RWPE2 (cell line): ENCODE measurements at places on chromosomes 2 and 18.

DNA sequence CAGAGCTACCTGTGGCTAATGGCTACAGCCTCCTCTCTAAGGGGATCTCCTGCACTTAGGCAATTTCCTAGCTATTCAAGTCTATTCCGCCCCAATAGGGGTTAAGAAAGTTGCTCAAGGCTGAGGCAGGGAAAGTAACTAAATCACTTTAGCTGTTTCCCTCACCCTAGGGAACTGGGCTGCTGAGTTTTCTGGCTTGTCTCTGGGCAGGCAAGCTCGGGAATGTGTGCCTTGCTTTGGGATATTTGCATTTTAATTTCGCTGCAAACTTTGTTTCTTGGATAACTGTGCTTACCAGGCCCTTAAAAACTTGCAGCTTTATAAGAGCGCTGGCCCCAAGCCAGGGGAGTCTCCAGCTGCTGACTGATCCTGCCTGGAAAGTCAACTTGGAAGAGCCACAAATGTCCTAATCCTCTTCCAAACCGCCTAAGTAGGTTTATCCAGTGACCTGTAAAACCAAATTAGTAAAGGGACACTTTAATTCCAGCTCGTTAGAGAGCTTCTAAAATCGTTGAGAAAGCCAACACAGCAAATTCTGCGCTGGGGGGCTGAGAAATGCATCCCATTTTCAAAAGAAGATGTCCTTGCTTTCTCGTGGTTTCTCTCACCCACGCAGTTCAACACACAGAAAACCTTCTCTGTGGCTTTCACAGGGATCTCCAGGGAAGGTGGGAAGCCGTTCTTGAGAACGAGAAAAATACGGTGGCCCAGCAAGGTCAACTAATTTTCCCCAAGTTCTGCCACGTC lies 59.5 kb upstream of the SP3 start:
- no peak for DNase-seq

- DNase-seq: no peak
Observed at GRCh38 chr2:147789720-147790119, 55.1 kb upstream of the ACVR2A start.

GRCh38 chr2:100909534-100910081 lies 89.7 kb downstream of the NPAS2 start:
- DNase-seq: no peak

- no peak for DNase-seq
Observed at GRCh38 chr2:191311627-191312026, 66.4 kb downstream of the MYO1B start.

GRCh38 chr2:191228861-191229260 lies 16.3 kb upstream of the MYO1B start:
- DNase-seq: no peak

- DNase-seq: no peak
Observed at GRCh38 chr2:224259831-224260230, 142.1 kb downstream of the FAM124B start.

DNA sequence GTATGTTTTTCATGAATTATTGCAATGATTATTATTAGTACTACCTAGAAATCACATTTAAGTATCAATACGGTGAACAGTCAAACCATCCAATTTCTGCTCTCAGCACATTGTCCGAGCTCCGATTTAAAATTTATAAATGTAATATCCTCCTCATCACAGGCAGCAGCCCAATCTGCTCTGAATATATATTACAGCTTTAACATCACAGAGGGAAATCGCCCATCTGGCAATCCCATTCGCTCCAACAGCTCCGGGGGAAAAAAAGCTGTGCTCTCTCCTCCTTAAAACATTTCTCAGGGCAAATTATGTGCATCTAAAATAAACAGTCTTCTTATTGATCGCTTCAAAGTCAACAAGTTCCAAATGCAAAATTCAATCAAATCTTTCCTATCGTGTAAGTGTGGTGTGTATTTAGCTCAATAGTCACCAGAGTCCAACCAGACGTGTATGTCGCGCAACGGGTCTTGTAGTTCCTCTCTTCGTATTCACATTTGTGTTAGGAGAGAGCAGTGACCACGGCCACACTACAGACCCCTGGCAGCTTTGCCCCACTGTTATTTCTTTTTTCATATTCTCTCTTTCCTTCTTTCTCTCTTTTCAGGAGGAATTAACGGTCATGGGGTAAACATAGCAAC lies 2.4 kb downstream of the FIGN start:
- no peak for DNase-seq

DNA sequence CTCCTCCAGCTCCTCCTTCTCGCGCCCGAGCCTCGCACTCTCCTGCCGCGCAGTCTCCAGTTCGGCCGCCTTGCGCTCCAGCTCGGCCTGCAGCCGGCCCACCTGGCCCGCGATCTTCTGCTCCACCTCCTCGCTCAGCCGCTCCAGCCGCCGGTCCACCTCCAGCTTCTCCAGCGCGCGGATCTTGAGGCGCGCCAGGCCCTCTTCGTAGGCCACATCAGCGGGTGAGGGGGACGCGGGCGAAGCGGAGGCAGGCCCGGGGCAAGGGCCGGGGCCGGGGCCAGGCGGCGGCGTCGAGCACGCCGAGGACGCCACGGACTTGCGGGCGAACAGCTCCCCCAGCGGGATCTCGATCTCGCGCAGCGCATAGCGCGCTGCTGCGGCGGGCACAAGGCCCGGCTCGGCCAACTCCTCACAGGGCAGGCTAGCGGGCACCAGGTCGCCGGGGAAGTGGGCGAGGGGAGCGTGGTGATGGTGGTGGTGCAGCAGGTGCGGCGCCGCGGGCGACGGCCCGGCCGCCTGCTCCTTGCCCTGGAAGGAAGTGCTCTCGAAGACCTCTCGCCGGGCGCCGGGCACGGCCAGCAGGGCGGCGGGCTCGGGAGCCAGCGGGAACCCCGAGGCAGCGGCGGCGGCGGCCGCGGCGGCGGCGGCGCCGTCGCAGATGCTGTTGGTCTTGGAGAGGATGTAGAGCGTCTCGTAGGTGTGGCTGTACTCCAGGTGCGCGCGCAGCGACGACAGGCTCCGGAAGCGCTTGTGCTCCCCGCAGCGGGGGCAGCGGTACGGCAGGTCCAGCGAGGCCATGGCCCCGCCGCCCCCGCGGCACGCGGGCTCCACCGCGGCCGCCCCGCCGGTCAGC lies 15.2 kb downstream of the FBXO41 start:
- DNase-seq: peak; percentile 80

DNA sequence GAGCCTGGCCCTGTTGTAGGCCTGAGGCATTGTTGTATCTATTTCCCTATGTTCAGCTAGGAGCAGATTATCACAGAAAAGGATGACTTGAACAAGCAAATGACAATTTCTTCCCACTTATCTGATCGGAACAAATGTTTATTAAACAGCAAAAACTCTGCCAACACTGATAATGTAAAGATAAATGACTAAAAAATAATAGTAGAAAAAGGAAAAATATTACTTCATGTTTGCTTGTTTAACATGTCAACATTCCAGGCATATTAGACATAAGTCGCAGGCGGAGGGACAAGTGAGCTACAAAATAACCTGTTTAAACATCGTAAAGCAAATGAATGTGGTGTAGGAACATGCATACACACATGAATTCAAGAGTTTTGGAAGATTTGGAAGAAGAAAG lies 257.9 kb downstream of the TMX3 start:
- DNase-seq: no peak

GRCh38 chr18:60466677-60467076 lies 94.1 kb upstream of the MC4R start:
- DNase-seq: no peak

DNA sequence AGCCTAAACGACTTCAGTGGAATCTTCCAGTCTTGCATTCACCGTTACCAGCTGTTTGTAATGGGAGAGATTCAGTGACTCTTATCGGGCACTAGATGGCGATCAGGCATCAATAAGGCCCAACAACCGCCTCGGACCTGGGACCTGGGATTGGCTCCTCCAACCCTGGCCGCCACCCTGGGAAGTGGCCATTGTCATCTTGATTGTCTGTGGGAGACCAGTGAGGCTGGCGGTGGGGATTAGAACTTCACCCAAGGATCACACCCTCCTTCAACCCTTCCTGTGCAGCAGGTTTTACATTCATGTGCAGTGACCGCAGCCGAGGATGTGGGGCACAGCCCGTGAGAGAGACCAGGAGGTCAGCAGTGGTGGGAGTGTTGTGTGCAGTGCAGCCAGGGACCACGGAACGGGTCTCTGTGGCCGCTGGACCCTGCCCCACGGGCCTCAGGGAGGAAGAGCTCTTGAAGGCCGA lies 85.3 kb downstream of the SPP2 start:
- peak; percentile 75 for DNase-seq

DNA sequence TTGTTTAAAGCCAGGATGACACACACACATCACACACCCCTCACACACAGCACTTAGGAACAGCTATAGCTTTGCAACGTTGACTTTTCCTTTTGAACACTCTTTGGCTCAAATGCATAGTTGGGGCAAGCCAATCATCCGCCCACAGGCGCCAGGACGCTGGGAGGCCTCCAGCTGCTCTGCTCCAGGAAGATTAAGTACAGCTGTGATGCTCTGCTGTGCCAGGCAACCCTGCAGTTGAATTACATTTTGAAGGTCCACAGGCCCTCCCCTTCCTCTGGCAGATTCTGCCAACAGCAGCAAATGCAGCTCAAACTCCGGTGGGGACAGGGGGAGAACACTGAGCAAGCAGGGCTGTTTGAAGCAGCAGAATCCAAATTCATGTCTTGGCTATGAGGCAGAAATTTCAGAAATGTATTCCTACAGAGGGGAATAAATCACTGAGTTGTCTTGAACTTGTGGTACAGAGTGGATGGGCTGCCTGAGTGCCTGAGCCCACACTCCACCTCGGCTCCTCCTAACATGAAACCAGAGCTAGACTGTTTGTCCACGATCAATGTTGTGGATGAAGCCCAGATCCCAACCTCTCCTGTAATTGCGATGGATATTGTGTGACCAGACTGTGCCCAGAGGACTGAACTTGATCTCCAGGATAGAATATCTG lies 86.5 kb upstream of the PPP1CB start:
- DNase-seq: no peak

DNA sequence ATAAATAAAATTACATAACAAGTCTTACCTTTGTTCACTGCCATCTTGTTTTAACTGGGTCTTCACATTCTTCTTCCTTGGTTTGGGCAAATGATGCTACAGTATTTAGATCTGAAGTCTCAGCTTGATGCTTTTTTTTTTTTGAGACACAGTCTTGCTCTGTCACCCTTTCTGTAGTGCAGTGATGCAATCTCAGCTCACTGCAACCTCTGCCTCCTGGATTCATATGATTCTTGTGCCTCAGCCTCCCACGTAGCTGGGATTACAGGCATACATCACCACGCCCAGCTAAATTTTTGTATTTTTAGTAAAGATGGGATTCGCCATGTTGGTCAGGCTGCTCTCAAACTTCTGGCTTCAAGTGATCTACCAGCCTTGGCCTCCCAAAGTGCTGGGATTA lies 53.2 kb upstream of the MAT2A start:
- DNase-seq: no peak

DNA sequence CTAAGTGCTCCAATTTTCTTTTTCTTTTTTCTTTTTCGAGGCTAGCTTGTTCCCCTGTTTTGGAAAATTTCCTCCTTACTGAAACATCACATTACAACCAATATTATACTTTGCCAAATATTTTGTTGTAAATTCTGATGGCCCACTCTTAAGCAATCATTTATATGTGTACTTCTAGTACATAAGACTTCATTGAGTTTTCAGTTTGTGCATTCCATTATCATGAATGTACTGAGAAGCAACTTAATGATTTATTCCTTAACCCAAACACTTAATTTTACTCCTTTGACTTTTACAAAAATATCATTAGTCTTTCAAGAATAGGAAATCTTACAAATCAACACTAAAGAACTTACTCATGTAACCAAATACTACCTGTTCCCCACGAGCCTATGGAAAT lies 242.4 kb downstream of the ARHGAP15 start:
- no peak for DNase-seq

DNA sequence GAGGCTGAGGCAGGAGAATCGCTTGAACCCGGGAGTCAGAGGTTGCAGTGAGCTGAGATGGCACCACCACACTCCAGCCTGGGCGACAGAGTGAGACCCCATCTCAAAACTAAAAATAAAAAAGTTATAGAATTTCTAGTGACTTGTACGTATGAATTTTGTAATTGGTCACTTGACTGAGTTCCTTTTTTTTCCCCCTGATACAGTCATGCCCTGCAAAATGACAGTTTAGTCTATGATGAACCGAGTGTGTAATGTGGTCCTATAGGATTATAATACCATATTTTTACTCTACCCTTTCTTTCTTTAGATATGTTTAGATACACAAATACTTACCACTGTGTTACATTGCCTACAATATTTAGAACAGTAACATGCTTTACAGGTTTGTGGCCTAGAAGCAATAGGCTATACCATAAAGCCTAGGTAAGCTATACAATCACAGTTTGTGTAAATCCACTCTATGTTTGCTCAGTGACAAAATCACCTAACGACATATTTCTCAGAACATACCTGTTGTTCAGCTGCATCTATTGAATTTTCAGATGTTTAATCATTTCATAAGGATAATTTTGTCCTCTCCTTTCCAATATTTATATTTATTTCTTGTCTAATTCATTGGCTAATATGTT lies 25.4 kb downstream of the SOCS6 start:
- no peak for DNase-seq

GRCh38 chr2:174326161-174327020 lies 8.4 kb upstream of the SP9 start:
- no peak for DNase-seq

DNA sequence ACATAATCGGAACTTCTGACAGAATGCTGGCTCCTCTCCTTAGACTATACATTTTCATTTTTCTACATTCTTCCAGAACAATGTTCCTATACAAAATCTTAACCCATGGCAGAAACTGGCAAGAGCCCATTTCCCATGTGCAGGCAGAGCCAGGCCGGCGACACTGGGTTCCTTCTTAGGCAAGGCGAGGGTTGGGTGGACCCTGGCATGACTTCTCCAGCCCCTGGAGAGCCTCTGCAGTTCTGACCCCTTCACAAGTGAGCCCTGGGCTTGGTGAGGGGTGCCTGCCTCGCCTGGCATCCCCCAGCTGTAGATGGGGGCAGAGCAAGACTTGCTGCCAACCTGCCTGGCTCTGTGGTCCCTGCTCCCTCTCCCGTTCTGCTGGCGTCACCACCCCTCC lies 5.0 kb downstream of the GYPC start:
- DNase-seq: no peak

DNA sequence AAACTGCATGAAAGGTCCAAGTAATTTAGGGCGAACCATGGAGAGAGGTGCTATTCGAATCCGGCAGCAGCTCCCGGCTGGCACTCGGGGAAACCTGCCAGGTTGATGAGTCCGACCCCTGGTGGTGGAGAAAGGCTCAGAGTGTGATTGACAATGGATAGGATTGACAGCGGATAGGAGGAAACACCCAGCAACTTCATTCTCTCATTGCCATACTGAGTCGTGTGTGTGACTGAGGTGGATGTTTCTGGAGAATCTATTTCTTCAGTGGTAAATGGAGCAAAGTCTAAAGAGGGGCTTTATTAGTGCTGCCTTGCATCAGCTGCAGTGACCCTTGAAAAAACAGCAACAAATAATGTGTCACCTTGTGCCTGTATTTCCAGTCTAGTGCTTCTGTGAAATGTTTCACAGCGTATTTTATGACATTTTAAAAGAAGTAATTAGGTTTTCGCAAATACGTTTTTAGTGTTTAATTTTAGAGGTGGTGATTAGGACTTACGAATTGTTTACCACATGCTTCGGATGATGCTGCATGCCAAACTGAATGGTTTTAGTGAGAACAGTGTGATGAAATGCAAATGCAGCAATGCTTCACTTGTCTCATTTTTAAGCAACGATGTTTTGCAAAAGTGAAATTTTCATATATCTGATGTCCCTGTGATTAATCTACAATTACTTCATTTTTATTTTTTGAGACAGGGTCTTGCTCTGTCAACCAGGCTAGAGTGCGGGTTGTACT lies 102.0 kb downstream of the DCDC2C start:
- DNase-seq: no peak

- no peak for DNase-seq
Observed at GRCh38 chr18:55351980-55352714, 235.8 kb downstream of the TCF4 start.

- DNase-seq: peak; percentile 87
Observed at GRCh38 chr2:61536572-61537276, 1.4 kb downstream of the XPO1 start.
